ENCODE measurements at places on chromosomes 6 and 20. TPM values are rescaled to one million over a fixed set of nuclear protein-coding genes. Genes with fewer than 3 reads are reported as not detected.

GRCh38 chr6:63514488-63515173 lies 57.6 kb upstream of the LOC128125822 start:
- no peak for DNase-seq

CTAGE9 gene
- total RNA-seq, result not detected

DNA sequence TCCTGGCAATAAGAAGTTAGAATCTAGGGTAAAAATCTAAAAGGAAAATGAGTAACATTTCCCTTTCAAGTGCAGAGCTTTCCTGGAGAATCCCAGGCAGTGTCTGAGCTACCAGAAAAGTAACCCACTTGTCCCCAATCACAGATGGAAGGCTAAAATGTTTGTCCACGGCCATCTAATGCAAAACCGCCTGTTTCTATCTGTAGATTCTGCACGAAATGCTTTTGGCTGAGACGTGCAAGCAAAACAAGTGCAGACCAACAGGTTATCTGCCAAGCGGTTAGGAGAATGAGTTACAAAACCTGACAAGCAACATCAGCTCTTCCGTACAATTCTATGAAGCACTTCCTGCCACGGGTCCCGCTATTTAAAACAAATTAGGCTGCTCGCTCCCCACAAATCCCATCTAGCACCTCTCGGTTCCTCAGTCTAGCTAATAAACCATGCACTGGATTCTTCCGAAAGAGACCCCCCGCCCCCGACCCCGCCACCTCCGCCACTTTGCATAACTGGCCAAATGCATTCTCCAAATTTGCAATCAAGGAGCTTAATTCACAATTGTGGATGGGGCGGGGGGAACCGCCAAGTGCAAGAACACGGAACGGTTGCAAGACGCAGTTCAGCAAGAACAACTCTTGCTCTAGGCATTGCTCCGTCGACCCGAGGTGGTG lies 1.4 kb downstream of the ELOVL5 start:
- DNase-seq, result peak; percentile 53

DNA sequence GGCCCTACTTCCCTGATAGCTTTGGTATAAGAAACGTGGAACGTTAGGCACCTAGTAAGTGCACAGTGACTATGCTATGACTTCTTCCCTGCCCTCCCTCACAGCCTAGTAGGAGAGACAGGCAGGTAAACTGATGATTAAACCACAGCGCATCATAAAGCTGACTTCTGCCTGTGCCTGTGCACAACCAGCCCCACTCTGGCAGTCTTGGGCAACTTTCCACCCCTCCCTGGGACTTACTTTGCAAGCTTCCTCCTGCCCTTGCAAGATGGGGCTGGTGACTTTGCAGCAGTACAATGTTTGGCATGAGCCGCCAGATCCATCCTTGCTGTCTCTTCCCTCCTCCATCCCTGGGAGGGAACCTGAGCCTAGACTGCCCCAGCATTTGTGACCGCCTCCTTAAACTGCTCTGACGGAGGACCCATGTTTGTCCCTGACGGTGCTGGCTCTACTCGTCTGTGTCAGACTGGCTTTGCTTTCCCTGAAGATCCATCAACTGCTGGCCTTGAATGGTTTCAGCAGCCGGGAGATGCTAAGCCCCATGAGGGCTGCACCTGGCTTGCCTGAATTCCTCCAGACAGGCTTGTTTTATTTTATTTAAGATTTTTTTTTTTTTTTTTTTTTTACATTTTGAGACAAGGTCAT lies 36.1 kb downstream of the EFCAB8 start:
- no peak for DNase-seq

- no peak for DNase-seq
Observed at GRCh38 chr6:19245656-19246055, 591.5 kb upstream of the ID4 start.

DNA sequence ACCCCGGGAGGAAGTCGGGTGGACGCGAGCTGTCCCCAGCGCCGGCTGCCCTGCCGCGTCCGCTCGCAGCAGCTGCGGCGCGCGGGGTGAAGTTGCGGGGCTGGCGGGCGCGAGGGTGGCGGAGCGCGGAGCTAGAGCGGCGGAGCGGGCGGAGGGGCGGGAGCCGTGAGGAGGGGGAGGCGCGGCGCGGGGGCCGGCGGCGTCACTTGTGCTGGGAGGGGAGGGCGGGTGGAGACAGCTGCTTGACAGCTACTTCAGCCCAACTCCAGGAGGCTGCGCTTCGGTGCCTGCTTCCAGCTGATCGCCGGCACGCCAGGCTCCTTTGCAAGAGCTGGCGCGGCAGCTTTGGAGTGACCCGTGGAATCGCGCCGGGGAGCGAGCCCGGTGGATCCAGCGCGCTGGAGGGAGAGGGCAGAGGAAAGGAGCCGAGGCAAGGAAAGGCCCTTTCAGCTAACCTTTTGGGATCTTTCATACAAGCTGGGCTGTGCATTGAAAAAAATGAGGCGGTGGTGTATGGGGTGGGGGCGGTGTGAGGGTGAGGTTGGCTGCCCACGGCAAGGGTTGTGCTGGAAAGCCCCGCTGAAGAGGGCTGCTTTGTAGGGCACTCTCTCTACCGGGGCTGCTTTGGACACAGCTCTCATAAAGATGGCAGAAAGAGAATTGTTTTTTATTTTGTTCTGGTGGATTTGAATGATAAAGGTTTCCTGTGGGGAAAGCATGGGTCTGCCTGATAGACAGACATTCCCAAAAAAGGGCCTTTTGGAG lies 24.6 kb downstream of the RIPOR2 start:
- peak; percentile 22 for DNase-seq

DNA sequence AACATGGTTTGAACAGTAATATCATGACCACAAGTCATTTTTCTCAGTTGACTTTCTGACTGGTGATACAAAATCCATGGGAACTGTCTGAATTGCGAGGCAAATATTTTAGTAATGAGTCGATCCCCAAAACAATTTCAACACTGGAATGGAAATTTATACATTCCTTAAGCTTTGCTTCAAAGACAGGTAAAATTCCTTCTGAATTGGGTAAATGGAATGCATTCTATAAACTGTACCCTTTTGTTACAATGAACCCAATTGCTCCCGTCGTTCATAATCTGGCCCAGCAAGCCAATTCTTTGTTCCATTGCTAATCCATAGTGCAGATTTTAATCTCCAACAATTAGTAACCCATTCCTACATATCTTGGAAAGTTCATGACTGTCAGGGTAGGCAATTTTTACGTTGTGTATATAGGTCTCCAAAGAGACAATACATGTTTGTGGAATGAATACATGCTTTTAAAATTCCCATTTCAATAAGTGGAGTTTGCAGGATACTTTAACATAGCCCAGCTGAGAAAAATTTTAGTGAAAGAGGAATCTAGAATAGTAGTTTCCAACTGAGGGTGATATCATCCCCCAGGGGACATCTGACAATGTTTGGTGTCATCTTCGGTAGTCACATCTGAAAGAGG lies 32.7 kb downstream of the CYP24A1 start:
- peak; percentile 73 for DNase-seq

- no peak for DNase-seq
Observed at GRCh38 chr6:12801141-12801540, 84.6 kb downstream of the PHACTR1 start.

DNA sequence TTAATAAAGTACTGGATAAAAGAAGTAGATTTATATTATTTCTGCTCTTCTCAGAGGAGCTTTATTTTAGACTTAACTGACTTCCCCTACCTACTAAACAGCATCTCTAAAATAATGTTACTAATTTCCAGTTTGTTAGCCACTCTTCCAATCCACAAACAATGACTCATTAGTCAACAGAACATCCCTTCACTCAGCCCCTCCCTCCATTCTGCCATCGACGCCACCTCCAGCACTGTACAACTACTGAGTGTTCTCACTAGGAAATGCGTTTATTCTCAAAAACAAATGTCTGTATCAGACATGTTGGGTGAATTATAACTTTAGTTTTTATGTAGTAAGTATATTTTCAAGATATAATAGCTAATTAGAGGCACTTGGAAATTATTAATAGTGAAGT lies 427.0 kb downstream of the EYS start:
- no peak for DNase-seq

DNA sequence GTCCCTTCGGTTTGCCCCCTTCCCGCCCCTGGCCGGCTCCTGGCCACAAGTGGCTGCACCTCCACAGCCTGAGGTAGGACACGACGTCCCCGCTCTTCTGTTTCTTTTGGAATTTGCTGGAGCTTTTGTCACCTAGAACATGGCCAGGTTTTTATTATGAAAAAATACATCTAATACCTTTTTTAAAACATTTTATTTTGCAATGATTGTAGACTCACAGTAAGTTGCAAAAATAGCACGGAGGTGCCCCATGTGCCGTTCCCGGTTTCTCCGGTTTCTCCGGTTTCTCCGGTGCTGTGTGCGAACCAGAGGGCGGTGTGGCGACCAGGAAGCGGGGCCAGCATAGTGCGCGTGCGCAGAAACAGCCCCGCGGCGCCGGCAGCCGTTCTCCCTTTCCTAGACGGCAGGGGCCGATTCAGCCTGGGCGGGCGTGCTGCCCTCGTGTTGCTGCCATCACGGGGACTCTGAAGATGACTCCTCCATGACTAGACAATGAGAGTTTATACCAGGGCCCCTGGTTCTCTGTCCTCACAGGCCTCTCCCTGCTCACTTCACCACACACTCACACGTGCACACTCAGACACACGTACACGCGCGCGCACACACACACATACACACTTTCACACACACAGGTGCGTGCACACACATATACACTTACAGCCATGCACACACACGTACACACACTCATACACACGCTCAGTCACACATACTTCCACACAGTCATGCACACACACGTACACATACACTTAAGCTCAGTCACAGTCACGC lies 102.1 kb downstream of the TMEM242 start:
- DNase-seq, result peak; percentile 65

GPX5 gene
- total RNA-seq, result not detected

- DNase-seq, result no peak
Observed at GRCh38 chr6:40286721-40287120, 300.4 kb downstream of the LRFN2 start.

GRCh38 chr6:150418827-150419594 lies 50.2 kb downstream of the IYD start:
- peak; percentile 69 for DNase-seq

RSPO3 gene
- total RNA-seq, result 7.9 TPM

FOXA2 gene
- total RNA-seq, result not detected

ID1 gene
- total RNA-seq, result 62.3 TPM

DNA sequence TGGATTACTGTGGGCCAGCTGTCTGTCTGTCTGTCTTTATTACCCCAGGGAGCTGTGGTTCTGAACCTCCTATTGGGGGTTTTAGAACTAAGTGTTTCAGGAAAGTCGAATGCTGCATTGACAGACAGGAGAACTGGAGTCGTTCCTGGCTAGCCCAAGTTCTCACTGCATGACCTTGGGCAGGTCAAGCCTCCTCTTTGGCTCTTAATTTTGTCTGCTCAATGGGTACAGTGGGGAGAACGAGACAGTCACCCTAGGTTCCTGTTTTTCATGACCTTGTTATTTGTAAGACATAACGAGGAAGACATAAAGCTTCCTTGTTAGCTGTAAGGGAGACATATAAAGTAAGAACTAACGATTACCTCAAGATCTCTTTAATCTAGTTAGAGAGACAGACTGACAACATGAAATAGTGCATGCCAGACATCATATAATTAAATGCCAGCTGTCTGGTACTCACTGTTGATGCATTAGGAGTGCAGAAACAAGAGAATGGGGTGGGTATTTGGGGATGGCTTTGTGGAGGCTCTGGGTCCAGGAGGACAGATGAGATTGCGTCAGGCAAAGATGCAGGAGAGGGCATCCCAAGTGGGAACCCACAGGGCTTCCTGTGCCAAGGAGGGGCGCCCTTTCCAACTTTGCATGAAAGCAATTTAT lies 3.7 kb upstream of the CCDC167 start:
- no peak for DNase-seq

PRSS16 gene
- not detected for total RNA-seq

SLC44A4 gene
- total RNA-seq, result 0.27 TPM

Measured in fibroblast of the aortic adventitia (primary cell).